Activated CD8-positive, alpha-beta memory T cell treated with anti-CD3 and anti-CD28 coated beads for 48 hours (primary cell): ENCODE measurements at places on chromosomes 3 and 15.

GRCh38 chr3:149417174-149417573 is 39.7 kb upstream of the TM4SF1 start:
- DNase-seq, result no peak

DNA sequence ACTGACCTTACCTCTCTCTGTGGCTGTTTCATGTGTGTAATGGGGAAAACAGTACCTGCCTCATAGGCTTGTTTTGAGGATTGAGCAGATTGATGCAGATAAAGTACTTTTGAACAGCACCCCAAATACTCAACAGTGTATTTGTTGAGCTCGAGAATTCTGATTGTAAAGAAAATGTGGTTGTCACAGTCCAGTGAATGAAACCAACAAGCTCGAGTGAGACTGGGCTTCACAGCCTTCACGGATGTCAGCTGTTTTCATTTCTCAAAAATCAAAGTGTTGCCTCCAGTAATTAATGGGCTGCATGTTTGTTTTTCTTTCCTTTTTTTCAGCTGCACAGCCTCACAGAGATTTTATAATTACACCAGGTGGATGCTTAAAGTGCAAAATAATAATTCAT is 43.7 kb downstream of the PARP15 start:
- no peak for DNase-seq

GRCh38 chr3:113496924-113497323 is 18.0 kb downstream of the SPICE1 start:
- DNase-seq, result no peak

DNA sequence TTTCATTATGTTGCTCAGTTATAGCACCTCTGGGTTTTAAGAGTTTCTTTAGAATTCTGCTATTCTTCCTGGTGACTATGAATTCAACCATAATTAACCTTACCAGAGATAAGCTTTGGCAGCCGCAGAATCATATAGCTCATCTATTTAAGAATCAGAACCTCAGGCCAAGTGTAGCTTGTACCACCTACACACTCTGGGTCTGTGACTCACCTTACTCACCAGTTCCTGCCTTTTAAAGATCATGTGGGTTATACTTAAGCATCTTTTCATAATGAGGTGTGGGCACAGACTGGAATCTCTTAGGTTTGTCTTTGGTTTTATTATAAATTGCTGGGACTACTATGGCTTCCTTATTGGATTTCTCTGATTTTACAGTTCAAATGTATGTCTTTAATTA is 21.9 kb downstream of the CDV3 start:
- no peak for DNase-seq

DNA sequence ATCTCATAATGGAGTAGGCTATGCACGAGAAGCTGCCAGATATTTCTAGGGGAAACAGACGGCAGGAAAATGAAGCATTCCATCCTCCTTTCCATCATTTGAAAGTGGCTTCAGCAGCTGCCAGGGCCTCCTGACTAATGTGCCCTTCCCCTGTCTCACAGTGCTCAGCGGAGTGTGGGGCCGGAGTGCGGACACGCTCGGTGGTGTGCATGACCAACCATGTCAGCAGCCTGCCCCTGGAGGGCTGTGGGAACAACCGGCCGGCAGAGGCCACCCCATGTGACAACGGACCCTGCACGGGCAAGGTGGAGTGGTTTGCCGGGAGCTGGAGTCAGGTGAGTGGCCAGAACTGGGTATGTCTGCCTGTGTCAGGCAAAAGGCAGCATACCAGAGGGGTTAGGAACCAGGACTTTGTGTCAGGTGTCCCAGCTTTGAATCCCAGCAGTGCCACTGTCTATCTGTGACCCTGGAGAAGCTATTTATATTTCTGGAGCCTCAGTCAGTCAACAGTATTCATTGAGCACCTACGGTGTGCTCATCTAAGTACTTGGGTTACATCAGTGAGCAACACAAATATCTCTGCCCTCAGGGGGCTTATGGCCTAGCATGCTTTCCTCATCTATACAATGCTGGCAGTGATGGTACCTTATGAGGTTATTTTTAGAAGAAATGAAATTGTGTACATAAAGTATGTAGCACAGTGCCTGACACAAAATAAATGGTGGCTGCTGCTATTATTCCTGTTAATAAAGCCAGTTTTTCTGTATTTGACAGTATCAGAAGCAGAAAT is 52.4 kb upstream of the NR2E3 start:
- DNase-seq, result no peak

DNA sequence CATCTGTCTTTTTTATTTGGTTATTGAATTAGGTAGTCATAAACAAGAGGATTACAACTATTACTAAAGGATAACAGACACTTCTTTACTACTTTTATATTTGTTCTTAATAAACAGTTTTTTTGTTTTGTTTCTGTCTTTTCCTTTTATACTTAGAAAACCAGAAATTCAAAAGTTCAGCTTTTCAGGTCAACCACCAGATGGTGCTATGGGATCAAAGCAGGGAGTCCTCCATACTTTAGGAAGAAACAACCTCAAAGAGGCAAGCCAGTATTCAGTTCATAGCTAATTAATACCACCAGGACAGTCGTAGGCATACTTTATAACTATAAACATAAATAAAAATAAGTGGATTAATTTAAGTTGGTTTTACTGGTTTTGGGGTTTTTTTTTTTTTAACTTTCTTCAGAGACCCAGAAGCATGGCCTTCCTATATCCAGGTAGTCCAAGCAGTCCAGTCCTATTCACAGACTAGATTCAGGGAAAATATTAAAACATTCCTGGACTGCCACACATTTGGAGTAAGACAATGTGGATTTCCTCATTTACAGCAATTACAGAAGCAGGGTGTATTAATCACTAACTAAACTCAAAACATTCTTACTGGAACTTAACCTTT is 16.0 kb upstream of the EID1 start:
- no peak for DNase-seq
